GDM1 (cell line): ENCODE measurements at places on chromosomes 16 and 17.

GRCh38 chr17:55426851-55427586, 5.4 kb upstream of the MMD start:
- no peak for DNase-seq

GRCh38 chr17:50844117-50844700, 8.8 kb downstream of the WFIKKN2 start:
- no peak for DNase-seq

DNA sequence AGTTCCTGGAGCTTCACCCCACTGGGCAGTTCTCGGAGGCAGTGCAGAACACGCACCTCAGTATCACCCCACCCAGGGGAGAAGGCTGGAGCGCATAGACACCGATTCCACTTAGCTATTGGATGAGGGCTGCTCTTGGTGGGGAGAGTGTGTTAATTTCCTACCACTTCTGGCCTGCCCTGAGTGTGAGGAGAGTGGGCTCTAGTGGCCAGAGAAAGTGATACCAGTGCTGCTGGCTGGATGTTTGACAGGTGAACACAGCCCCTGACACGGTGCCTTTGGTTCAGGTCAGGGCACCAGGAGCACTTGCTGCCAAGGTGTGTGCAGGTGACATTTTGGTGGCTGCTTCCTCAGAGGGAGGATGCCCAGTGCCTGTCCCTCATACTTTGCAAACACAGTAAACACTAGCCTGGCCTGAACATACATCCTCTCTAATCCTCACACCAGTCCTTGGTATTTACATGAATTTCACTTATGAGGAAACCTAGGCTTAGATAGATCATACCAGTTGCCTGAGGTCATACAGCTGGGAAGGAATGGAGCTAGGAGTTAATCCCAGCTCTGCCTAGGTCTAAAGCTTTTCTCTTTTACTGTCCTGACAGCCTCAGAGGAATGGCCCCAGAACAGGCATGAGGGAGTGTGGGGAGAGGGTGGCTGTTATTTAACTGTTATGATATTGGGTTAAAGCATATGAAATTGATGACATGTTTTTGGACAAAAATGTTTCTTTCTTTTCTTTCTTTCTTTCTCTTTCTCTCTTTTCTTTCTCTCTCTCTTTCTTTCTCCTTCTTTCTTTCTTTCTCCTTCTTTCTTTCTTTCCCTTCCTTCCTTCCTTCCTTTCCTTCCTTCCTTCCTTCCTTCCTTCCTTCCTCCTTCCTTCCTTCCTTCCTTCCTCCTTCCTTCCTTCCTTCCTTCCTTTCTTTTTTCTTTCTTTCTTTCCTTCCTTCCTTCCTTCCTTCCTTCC, 21.0 kb upstream of the ITGAX start:
- DNase-seq, result peak; percentile 15

DNA sequence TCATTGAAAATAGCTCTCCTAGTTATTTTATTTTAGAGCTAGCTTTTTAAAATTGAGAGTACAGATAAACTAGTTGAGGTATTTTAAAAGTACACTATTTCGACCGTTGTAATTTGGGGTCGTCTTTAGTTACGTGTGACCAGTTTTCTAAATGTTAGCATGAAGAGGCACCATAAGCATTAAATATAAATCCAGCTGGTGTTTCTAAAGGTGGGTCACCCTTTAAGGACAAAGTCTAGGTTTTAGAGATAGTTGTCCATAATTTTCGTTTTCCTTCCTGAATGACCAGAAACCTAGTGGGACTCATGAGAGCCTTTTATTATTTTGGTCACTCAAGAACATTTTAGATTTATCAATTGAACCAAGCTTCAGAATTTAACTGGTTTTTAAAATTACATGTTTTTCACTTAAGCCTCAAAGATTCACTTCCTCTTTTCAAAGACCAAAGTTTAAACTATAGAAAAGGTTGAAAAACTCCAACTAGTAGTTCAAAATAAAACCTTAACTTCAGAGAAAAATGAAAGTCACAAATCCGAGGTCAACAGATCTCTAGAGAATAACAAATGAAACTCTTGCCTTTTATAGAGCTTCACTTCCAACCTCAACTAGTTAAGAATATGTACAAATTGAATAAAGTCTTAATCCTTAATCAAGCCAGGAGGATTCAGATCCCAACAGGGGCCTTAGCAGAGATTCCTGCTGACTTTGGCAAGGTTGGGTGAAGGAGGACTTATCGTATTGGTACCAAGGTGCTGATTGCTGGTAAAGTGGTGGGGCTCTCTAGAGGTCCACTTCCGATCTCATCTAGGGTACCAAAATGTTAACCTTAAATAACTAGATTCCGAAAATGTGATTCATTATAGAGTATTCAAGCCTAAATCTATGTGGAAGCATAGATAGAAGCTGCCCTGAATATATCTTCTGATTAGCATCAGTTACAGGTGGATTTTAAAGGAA, 32.5 kb downstream of the PHKB start:
- no peak for DNase-seq

DNA sequence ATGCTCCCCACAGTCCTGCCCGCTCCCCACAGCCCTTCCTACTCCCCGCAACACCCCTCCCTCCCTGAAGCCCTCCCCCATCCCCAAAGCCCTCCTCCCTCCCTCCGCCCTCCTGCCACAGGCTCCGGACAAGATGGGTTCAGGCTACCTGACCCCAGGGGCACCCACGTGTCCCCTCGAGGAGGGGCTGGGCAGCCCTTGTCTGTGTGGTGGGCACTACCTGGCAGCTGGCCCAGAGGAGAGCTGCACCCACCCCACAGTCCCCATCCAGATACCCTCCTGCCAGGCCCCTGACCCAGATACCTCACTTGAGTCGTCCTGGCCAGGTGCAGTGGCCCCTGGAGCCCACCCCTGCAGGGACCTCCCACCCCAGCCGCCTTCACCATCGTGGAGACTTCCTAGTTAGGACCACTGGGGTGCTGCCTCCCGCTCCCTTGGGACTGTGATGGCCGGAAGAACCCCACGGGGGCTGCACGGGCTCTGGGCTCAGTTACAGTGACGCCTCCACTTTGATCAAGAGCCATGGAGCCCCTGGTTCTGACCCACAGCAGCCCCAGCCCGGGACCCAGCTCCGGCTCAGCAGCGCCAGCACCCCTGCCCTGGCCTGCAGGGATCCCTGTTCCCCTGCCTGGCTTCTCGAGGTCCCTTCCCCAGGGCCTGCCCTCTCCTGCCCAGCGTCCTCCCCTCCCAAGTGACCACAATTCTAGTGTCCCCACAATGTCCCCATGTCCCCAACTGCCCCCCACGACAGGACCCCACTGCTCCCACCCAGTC, 806 bp downstream of the PERCC1 start:
- no peak for DNase-seq

- peak; percentile 16 for DNase-seq
Measured at GRCh38 chr17:56594320-56595107, 1.0 kb downstream of the NOG start.

DNA sequence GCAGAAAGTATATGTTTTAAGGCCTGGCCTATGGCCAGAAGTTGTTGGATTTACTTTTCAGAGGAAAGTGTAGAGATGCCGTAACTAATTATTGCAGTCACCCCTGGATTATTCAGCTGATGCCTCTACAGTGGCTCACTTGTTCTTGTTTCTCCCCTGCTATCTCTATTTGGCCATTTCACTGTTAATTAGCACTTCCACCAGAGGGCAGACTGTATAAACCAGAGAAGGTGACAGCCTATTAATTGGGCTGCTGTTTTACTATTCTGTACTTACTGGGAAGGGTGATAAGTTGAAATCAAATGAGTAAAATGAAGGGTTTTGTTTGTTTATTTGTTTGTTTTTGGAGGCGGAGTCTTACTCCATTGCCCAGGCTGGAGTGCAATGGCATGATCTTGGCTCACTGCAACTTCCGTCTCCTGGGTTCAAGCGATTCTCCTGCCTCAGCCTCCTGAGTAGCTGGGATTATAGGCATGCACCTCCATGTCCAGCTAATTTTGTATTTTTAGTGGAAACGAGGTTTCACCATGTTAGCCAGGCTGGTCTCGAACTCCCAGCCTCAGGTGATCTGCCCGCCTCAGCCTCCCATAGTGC, 66.0 kb downstream of the CDK12 start:
- no peak for DNase-seq
